Amniotic stem cell (primary cell): ENCODE measurements at places on chromosomes 5 and 9.

- DNase-seq: no peak
Observed at GRCh38 chr5:56164376-56164775, 68.8 kb downstream of the ANKRD55 start.

GRCh38 chr5:173547579-173547978 lies 68.9 kb downstream of the BOD1 start:
- DNase-seq: no peak

DNA sequence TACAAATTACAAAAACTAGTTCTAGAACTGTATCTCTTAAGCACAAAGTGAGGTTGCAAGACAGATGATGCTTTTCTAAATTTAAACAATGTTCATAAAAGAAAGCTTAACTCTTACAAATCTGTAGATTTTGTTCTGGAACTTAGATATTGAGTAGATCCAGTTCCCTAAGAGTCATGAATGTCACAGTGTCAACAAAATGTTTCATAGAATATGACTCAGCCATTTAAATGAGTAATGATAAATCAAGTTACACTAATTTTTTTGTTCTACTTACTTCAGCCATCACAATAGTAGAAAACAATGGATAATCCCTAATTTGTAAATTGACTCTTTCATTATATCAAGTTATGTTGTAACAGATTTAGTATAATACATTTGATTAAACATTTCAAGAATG lies 239.7 kb downstream of the MEF2C start:
- no peak for DNase-seq

GRCh38 chr9:8857926-8858595 lies 1058.5 kb upstream of the DMAC1 start:
- no peak for DNase-seq

DNA sequence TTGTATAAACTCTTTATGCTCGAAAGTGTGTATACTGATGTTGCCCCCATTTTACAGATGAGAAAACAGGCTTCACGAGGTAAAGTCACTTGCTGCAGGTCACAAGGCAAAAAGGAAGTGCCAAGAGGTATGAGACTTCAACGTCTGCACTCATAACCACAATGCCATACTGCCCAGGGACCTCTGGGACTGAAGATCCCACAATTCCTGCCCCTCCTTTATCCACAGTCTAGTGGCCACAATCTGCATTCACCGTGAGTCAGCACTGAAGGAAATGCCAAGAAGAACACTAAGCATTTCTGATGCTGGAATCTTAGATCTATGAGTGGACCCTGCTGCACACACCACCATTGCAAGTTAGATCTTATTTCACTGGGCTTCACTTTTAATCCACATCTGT lies 37.3 kb downstream of the MED27 start:
- DNase-seq: peak; percentile 87

DNA sequence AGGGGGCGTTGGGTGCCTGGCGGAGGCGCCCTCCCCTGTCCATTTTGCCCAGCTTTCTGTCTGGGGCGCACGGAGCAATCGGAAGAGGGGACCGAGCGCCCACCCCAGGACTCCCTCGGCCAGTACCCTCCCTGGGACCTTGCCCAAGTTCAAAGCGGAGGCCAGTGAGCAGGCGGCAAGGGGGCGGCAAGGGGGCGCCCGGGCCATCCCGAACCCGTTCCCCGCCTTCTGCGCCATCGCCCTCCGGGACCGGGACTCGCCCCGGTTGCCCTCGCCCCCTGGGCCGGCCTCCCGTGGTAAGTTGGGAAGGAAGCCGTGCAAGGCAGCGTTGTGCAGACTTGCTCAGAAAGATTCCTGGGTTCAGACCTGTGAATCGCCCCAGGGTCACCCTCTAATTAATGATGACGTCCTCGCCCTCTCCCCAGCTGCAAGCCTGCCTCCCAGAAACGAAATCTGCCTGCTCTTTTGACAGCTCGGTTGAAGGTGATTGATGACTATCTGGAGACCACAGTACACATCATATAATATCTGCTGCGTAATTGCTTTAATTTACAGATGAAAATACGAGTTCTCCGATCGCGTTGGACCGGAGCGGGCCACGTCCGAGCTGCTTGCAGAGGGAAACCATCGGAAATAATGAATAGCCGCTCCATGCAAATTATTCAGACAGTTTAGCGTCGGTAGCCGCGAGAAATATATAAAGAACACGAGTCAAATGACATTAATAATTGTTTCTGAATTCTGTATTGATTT lies 1.4 kb upstream of the IRX4 start:
- no peak for DNase-seq

DNA sequence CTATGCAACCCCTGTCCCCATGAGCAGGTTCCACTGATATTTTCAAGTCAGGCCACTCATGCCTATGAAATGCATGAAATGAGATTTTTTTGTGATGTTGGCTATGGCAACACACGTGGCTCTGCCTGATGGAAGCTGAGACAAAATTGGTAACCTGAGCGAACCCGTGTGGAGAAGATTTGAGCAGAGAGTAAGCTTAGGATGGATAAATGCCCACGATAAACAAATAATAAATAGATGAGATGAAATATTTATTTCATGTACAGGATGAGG lies 153.4 kb upstream of the IER5L start:
- no peak for DNase-seq

GRCh38 chr5:14510156-14510734 lies 71.3 kb upstream of the OTULINL start:
- no peak for DNase-seq

- no peak for DNase-seq
Observed at GRCh38 chr9:127423476-127423933, 677 bp upstream of the ZNF79 start.

- DNase-seq: no peak
Observed at GRCh38 chr5:52822437-52822836, 34.7 kb downstream of the ITGA1 start.

GRCh38 chr9:15268317-15268716 lies 38.7 kb downstream of the TTC39B start:
- no peak for DNase-seq

DNA sequence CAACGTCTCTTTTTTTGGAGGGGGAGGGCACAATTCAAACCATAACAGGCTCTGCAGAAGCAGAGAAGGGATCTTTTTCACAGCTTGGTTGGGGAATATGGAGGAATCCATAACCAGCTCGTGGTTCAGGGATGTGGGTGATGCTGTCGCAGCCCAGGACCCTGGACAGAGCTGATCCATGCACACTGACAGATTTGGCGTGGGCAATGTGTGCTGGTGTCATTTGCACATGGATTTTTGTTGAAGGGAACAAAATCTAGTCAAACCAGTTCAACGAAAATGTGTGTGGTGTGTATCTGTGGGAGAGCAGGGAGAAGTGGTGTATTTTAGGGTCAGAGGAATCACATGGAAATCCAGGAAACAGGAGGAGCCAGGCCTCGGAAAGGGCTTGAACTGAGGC lies 4.2 kb downstream of the DOCK2 start:
- DNase-seq: no peak

- no peak for DNase-seq
Observed at GRCh38 chr5:137320056-137321045, 178.8 kb downstream of the SPOCK1 start.

DNA sequence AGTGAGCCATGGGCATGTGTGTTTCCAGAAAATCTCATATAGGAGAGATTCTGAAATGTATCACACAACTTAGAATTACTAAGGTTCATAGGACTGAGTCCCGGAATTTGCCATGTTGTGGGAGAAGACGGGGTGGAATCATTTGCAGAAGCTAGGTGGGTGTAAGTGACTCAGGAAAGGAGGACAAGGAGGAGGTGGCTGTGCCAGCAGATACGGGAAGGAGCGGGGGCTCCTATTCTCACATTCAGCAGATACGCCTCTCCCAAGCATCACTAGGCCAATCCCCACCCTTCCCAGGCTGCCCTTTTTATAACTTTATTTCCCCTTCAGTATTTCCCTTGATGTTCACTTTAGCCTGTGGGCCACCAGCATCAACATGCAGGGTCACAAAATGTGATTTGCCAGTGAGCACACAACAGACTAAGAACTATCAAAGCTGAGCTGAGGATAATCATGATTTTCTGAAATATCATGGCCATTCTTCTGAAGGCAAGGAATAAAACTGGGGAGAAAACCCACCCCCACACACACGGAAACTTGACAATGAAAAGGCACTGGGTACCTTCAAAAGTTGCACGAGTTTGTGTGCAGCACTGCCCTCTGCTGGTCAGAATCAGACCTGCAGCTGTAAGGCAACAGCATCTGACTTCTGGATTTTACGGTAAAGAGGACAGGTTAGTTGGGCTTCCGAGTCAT lies 133.2 kb downstream of the MTX3 start:
- no peak for DNase-seq

DNA sequence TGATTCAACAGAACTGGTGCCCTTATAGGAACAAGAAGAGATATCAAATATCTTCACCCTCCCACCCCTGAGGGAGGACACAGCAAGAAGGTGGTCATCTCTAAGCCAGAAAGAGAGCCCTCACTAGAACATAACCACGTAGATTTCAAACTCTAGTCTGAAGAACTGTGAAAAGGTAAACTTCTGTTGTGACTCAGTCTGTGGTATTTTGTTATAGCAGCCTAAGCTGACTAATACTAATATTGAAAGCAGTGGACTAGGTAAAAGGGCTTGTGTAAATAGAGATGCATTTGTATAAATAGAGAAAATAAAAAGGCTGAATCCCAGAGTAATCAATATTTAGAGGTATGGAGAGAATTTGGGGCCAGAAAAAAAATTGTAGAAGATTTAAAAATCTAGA lies 157.6 kb upstream of the CCNH start:
- no peak for DNase-seq

GRCh38 chr5:84618262-84618661 lies 233.6 kb upstream of the EDIL3 start:
- DNase-seq: no peak

- DNase-seq: peak; percentile 42
Observed at GRCh38 chr5:86880785-86881492, 263.2 kb downstream of the COX7C start.

DNA sequence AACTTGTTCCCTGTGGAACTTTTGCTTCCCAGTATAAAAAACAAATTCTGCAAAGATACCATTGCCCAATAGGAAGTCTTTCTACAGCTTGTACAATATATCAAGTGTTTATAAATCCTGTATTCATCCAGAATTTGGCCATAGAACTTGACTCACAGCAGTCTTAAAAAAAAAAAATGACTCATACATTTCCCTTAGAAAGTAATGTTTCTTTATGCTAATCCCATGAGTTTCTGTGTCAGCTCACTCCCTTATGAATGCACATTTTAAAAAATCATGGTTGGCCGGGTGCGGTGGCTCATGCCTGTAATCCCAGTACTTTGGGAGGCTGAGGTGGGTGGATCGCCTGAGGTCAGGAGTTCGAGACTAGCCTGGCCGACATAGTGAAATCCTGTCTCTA lies 89.3 kb upstream of the DMRT1 start:
- DNase-seq: peak; percentile 80

GRCh38 chr9:37974506-37975173 lies 70.7 kb upstream of the SLC25A51 start:
- DNase-seq: no peak

DNA sequence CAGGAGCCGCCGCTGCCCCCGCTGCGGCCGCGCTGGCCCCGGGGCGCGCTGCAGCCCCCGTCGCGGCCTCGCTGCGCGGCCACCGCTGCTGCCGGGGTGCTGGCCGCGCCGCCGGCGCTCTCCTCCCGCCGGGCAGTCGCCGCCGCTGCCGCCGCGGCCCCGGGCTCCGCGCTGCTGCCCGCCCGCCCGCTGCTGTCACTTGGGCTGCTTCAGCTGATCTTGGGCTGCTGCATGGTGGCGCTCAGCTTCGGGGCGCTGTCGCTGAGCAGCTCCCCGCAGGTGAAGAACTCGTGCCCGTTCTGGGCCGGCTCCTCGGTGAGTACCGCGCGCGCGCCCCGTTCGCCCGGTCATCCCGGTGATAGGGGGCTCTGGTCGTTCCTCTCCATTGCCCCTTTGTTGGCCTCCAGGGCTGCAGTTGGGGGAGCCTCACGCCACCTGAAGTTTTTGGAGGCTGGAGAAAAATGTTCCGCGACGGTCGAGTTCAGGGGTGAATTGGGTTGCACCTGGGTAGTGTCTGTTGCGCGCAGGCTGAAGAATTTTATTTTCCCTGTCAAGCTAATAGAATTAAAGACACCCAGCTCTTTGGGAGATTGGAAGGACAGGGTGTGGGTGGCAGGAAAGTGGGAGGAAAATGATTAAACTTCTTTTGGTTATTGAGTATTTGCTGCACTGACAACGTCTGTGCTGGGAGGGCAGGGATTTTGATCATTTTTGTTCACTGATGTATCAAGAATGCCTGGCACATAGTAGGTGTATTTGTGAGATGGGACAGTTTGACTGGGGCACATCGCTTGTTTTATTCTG lies 596 bp downstream of the ENTREP1 start:
- no peak for DNase-seq

GRCh38 chr5:56574778-56575177 lies 240.6 kb upstream of the MAP3K1 start:
- no peak for DNase-seq
